ENCODE measurements at places on chromosomes 6 and 20.

GRCh38 chr6:2733736-2734480 lies 16.8 kb downstream of the MYLK4 start:
- DNase-seq: no peak

- no peak for DNase-seq
These were observed 118.4 kb upstream of the BTBD3 start for GRCh38 chr20:11799281-11799684.

- DNase-seq: no peak
These were observed 37.6 kb downstream of the PDSS2 start for GRCh38 chr6:107421696-107422256.

DNA sequence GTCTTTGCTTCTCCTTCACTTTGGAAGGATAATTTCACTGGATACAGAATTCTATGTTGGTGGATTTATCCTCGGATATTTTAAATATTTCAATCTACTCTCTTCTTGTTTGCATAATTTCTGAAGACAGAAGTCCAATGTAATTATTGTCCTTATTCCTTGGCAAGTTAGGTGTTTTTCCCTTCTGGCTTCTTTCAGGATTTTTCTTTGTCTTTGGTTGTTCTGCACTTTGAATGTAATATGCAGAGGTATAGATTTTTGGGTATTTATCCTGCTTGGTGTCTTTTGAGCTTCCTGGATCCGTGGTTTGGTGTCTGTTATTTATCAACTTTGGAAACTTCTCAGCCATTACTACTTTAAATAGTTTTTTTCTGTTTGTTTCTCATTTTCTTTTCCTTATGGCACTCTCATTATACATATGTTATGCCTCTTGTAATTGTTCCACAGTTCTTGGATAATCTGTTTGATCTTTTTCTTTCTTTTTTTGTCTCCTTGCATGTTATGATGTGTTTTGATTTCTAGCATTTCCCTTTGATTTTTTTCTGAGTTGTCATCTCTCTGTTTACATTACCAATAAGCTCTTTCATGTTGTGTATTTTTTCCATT lies 48.6 kb upstream of the ATXN1 start:
- no peak for DNase-seq

DNA sequence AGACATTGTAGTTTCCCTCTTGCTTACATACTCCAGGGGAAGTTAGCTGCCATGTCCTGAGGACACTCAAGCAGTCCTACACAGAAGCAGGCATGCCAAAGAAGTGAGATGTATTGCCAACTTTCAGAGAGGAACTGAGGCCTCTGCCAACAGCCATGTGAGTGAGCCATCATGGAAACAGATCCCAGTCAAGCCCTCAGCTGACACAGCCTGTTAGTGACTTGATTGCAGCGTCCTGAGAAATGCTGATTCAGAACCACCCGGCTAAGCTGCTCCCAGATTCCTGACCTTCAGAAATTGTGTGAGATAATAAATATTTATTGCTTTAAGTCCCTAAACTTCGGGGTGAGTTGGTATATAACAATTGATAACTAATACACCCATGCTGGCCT lies 38.1 kb downstream of the GSTA2 start:
- DNase-seq: peak; percentile 60

- DNase-seq: no peak
These were observed 86.0 kb downstream of the ALDH8A1 start for GRCh38 chr6:134863763-134864510.

- no peak for DNase-seq
These were observed 102.3 kb downstream of the HTR1B start for GRCh38 chr6:77361018-77361417.
